Activated CD4-positive, alpha-beta T cell treated with anti-CD3 and anti-CD28 coated beads for 36 hours (primary cell): ENCODE measurements at places on chromosomes 3 and 15. TPM values are rescaled to one million over a fixed set of nuclear protein-coding genes. Genes with fewer than 3 reads are reported as not detected.

DNA sequence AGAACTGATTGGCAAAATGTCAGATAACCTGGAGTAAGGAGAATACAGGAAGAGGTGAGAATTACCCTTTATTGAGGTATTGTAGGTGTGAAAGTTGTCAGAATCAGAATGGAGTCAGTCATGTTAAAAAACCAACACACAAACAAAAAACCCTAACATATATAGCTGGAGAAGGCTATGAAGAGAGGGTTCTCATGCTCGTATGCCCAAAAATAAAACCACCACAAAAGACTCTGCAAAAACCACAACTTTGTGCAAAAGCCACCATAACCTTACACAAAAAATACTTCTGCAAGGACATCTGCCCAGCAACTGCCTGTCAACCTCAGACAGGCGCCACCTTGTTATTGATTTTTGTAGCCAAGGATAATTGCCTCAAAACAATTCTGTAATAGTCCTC lies 136.0 kb downstream of the CD47 start:
- H3K27ac ChIP-seq = no peak overlapping the region
- no peaks in the 10 kb centered on the region for H3K36me3 ChIP-seq
- H3K27me3 ChIP-seq = no peaks in the 10 kb centered on the region

DNA sequence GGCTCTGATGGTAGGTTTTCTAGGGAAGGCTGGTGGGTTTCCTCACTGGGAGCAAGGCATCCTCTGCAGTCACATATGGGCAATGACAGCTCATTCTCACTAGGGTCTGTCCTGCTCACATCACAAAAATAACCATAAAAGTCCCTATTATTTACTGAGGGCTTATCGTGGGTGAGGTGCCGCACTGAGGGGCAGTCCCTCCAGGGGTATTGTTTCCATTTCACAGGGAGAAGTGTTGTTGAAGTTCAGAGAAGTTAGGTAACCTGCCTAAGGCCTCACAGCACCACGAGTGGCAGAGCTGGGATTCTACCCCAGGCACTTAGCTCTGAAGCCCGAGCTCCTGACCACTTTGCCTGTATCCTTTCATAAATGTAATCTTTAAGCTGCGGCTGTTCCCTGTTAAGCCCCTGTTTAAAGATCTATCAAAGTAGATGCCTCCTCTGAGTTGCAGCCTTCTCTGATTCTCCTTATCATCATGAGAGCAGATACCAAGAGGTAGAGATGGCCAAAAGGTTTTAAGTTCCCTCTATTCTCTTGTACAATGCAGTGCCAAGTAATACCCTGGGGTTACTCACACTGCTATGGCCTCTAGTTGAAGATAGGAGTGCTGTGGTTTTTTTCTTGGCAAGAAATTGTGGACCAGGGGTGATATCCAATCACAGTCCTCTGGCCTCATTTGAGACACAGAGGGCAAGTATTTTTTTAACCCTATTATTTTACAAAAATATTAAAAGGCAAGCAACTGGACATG lies 107.0 kb downstream of the RPLP1 start:
- no peaks in the 10 kb centered on the region for H3K36me3 ChIP-seq
- no peak overlapping the region for H3K4me3 ChIP-seq
- peak; percentile 40 for DNase-seq
- H3K4me1 ChIP-seq = peaks cover 9% of the 10 kb centered on the region

GRCh38 chr3:121545049-121545573 lies 677 bp downstream of the POLQ start:
- H3K4me1 ChIP-seq = peaks cover 4% of the 10 kb centered on the region
- peak overlapping the region; percentile 91 for H3K4me3 ChIP-seq
- H3K36me3 ChIP-seq = peaks cover 27% of the 10 kb centered on the region
- H3K27me3 ChIP-seq = no peaks in the 10 kb centered on the region
- peak; percentile 29 for DNase-seq

DNA sequence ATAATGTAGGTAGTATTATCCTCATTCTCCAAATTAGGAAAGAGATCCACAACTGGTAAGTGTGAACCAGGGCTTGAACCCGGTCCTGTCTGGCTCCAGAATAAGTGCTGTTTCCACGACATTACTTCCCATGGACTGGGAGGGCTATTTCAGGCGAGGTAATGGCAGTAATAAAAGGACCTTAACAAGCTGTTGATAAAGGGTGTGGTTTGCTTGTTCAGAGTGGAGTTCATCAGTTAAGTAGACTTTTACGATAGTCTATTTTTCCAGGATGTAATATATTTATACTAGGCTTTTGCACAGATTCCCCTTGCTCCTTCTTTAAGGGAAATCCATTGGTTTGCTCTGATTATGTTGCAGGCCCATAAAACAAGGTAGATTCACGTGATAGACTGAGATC lies 88.4 kb upstream of the TNFAIP8L3 start:
- DNase-seq = no peak
- H3K4me3 ChIP-seq = no peak overlapping the region
- H3K27me3 ChIP-seq = peaks cover 10% of the 10 kb centered on the region
- H3K36me3 ChIP-seq = no peaks in the 10 kb centered on the region

- peak within 1 kb of the TSS; percentile 96 for H3K27ac ChIP-seq
- DNase-seq = peak; percentile 87
- no peaks in the 10 kb centered on the region for H3K27me3 ChIP-seq
- peaks cover 35% of the 10 kb centered on the region for H3K36me3 ChIP-seq
- H3K4me3 ChIP-seq = peak within 1 kb of the TSS; percentile 97
- H3K4me1 ChIP-seq = peaks cover 57% of the 10 kb centered on the region
Measured at GRCh38 chr15:76994971-76995945, at the start of gene PSTPIP1. TSS of gene PSTPIP1 (plus strand) at chr15:76995126. CDS start at chr15:76995574, 448 bp downstream.

GRCh38 chr3:57998366-57999283 lies 9.6 kb upstream of the FLNB start:
- peaks cover 14% of the 10 kb centered on the region for H3K4me1 ChIP-seq
- no peaks in the 10 kb centered on the region for H3K27me3 ChIP-seq
- peak overlapping the region; percentile 76 for H3K27ac ChIP-seq
- H3K4me3 ChIP-seq = peak overlapping the region; percentile 67

DNA sequence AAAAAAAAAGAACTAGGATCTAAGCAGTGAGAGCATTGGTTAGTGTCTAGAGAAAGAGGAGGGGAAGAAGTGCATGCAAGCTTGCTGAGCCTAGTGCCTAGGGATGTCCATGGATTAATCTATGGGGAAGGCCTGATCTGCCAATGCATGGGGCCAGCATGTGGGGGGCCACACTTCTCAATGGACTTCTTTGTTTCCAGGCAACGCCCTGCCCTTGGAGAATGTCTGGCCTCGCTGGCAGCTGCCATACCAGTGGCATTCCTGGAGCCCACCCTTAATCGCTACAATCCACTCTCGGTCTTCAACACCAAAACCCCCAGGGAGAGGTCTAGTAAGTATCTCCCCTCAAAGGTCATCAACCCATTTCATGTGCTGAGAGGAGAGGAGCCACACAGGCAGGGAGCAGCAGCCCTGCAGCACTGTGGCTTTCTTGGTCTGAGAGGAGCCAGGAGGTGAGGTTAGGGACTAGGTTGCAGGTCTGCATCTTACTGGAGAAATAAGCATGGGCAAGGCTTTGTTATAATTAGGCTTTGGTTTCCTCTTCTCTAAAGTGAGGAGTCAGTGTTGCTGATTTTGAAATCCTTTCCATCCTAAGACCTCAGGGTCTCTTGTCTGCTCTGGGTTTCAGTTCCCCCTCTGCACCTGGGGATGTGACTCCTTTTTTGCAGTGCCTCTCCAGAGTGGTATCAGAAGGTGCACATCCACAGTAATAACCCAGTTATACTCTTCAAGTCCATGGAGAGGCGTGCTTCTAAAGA lies 188.1 kb upstream of the CHRM5 start:
- H3K4me1 ChIP-seq = no peaks in the 10 kb centered on the region
- H3K27ac ChIP-seq = no peak overlapping the region
- no peak overlapping the region for H3K4me3 ChIP-seq
- DNase-seq = no peak
- H3K27me3 ChIP-seq = peaks cover 6% of the 10 kb centered on the region
- no peaks in the 10 kb centered on the region for H3K36me3 ChIP-seq

- H3K36me3 ChIP-seq = no peaks in the 10 kb centered on the region
- H3K27ac ChIP-seq = no peak overlapping the region
- no peak for DNase-seq
- no peak overlapping the region for H3K4me3 ChIP-seq
- H3K27me3 ChIP-seq = no peaks in the 10 kb centered on the region
Measured at GRCh38 chr3:185205865-185206264, 48.0 kb downstream of the EHHADH start.

DNA sequence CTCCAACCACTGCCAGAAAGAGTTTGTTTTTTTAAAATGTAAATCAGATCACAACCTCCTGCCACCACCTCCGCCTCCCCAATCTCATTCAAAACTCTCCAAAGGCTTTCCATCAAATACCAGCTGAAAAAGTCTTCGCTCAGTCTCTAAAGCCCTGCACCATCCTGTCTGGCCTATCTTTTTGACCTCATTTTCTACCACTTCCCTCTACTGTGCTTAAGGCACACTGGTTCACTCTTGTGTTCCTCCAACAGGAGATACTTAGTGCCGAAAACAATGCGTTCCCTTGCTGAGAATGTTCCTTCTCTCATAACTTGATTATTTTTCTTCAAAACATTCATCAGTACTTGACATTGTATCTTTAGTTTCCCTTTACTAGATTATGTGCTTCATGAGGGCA lies 3.5 kb downstream of the BTBD1 start:
- DNase-seq = no peak
- no peak overlapping the region for H3K27ac ChIP-seq
- peaks cover 26% of the 10 kb centered on the region for H3K4me1 ChIP-seq
- no peaks in the 10 kb centered on the region for H3K27me3 ChIP-seq
- no peak overlapping the region for H3K4me3 ChIP-seq

- no peaks in the 10 kb centered on the region for H3K36me3 ChIP-seq
- H3K4me1 ChIP-seq = peaks cover 40% of the 10 kb centered on the region
- H3K4me3 ChIP-seq = peak overlapping the region; percentile 72
- peaks cover 4% of the 10 kb centered on the region for H3K27me3 ChIP-seq
- H3K27ac ChIP-seq = peak overlapping the region; percentile 21
Measured at GRCh38 chr3:43692085-43692855, 1.5 kb downstream of the ABHD5 start.

- H3K27ac ChIP-seq = no peak overlapping the region
- H3K4me3 ChIP-seq = no peak overlapping the region
- DNase-seq = no peak
- H3K36me3 ChIP-seq = peaks cover 11% of the 10 kb centered on the region
- no peaks in the 10 kb centered on the region for H3K27me3 ChIP-seq
Measured at GRCh38 chr3:43434431-43434830, 148.1 kb downstream of the SNRK start.

DNA sequence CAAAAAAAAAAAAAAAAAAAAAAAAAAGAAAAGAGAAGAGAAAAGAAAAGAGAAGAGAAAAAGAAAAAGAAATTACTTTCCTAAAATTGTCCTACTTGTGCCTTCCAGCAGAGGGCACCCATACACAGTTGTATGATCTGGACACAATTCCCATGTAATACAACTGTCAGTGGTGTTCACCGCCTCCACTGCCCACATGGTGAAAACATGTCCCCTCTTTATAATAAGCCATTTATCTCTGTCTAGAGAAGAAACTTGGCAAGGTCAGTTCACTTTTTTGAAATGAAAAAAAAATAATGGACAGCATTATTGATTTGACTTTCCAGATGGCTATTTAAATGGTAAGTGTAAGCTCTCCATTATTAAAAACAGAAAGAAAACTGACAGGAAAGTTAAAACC lies 459.4 kb downstream of the GBE1 start:
- no peaks in the 10 kb centered on the region for H3K27me3 ChIP-seq
- no peak overlapping the region for H3K4me3 ChIP-seq
- no peaks in the 10 kb centered on the region for H3K36me3 ChIP-seq

- H3K4me1 ChIP-seq = no peaks in the 10 kb centered on the region
- H3K36me3 ChIP-seq = no peaks in the 10 kb centered on the region
- H3K27ac ChIP-seq = no peak overlapping the region
- no peak overlapping the region for H3K4me3 ChIP-seq
- H3K27me3 ChIP-seq = no peaks in the 10 kb centered on the region
Measured at GRCh38 chr3:16725972-16726371, 120.7 kb upstream of the DAZL start.

- peaks cover 5% of the 10 kb centered on the region for H3K27me3 ChIP-seq
- H3K4me3 ChIP-seq = no peak overlapping the region
- peaks cover 35% of the 10 kb centered on the region for H3K4me1 ChIP-seq
- no peak for DNase-seq
- no peak overlapping the region for H3K27ac ChIP-seq
- no peaks in the 10 kb centered on the region for H3K36me3 ChIP-seq
Measured at GRCh38 chr3:34020726-34021680, 222.6 kb downstream of the PDCD6IP start.

DNA sequence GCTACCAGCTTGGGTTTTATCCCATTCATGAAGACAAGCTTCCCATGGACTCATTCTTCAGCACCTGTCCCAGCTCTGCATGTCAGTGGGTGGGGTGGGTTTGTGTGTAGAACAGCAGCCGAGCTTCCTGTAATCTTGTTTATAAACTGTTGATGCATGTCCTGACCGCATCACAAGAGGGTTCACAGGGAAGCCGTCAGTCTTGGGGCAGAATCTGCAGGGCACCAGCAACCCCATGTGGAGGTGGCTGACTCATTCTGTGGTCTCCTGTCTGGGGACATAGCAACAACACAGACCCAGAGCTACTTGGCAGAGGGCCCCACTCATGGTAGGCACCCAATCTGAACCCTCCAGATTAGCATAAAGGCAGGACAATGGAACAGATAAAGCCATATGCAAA lies 35.6 kb downstream of the DAPK2 start:
- no peaks in the 10 kb centered on the region for H3K27me3 ChIP-seq
- H3K36me3 ChIP-seq = no peaks in the 10 kb centered on the region
- peak; percentile 90 for DNase-seq
- peak overlapping the region; percentile 31 for H3K4me3 ChIP-seq
- H3K4me1 ChIP-seq = peaks cover 45% of the 10 kb centered on the region
- peak overlapping the region; percentile 87 for H3K27ac ChIP-seq

SLC12A1 gene
- not detected for total RNA-seq

NR2E3 gene
- total RNA-seq = not detected
